ENCODE measurements at places on chromosomes 2 and 18. TPM values are rescaled to one million over a fixed set of nuclear protein-coding genes. Genes with fewer than 3 reads are reported as not detected.

Gene NT5DC4
- not detected for total RNA-seq

Gene COL6A3
- 53.4 TPM for total RNA-seq

Gene REG1B
- not detected for total RNA-seq

Gene NOSTRIN
- 0.69 TPM for total RNA-seq

Gene PLCD4
- total RNA-seq: 11.7 TPM

Gene BUB1
- 89.8 TPM for total RNA-seq

Gene ELOA2
- total RNA-seq: not detected

Gene SCYGR4
- total RNA-seq: not detected

Gene PLGLB2
- total RNA-seq: 0.87 TPM

DNA sequence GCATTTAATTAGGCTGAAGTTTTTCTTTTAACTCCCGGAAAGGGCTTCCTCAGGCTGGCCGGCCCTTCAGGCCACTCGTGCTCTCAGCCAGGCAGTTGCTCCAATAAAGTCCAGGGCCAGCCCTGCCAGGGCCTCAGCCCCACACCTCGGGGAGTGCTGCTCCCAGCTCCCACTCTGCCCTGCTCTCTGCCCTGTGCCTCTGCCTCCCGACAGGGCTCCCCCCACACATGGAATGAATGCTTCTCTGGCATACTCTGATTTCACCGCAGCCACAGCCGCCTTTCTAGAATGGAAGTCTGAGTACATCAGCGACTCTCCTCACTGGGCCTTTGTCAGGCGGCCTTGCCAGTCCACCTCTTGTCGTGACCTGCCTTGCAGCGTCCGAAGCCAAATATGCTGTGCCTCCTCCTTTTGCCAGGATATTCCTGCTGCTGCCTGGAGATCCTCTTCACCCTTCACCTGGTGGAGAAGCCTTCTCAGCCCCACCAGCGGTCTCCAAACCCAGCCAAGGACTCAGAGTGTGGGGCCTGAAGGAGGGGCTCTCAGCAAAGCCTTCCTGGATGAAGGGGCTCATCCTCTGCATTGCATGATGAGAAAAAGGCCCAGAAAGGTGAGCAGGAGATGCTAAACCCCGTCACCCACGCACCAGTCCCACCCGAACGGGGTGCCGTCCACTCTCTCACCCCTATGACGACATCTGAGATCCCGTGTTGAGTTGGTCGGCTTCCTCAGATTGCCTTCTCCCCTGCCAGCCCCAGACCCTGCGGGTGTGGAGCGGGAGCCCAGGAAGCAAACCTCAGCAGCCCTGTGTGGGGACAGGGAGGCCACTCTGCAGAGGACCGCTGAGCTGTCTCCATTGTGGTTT lies 472.7 kb upstream of the HS6ST1 start:
- no peak for DNase-seq

- peak; percentile 27 for DNase-seq
Measured at GRCh38 chr18:50659091-50660003, 99.5 kb downstream of the MAPK4 start.

DNA sequence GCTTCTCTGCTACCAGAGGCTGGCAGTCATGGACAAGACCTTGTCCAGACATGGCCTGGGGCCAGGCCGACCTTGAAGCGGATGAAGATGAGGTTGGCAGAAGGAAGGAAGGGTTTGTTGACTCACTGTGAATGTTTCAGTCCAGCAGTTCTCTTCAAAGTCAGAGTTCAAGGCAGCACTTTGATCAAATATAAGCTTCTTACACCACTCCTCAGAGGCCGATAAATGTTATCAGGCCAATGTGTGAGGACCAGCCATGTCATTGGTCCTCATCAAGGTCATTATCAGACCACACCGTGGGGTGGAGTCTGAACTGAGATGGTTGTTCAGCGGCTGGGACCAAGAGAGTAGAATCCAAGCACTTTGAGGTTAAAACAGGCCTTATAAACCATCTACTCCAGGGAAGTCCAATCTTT lies 35.5 kb downstream of the QPCT start:
- peak; percentile 73 for DNase-seq

GRCh38 chr2:20568501-20569463 lies 82.1 kb downstream of the HS1BP3 start:
- peak; percentile 76 for DNase-seq

DNA sequence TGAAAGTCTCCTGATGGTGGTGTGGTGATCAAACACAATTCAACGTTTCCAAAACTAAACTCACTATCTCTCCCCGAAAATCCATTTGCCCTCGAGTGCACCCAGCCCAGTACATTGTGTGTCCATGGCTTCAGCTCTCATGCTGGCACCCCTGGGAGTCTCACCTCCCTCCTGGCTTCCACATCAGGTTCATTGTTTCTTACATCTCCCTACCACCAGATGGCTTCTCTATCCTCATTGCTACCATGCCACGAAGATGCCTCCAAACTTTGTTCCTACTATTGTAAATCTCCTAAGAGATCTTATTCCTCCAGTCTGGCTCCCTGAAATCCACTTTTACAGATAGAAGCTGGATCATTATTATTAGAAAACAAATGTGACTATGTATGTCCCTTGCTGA lies 197.0 kb downstream of the MYT1L start:
- DNase-seq: no peak

- no peak for DNase-seq
Measured at GRCh38 chr2:136665736-136666135, 99.6 kb upstream of the THSD7B start.
